Sigmoid colon (tissue), 7 donors: ENCODE measurements at places on chromosomes 2 and 18.

DNA sequence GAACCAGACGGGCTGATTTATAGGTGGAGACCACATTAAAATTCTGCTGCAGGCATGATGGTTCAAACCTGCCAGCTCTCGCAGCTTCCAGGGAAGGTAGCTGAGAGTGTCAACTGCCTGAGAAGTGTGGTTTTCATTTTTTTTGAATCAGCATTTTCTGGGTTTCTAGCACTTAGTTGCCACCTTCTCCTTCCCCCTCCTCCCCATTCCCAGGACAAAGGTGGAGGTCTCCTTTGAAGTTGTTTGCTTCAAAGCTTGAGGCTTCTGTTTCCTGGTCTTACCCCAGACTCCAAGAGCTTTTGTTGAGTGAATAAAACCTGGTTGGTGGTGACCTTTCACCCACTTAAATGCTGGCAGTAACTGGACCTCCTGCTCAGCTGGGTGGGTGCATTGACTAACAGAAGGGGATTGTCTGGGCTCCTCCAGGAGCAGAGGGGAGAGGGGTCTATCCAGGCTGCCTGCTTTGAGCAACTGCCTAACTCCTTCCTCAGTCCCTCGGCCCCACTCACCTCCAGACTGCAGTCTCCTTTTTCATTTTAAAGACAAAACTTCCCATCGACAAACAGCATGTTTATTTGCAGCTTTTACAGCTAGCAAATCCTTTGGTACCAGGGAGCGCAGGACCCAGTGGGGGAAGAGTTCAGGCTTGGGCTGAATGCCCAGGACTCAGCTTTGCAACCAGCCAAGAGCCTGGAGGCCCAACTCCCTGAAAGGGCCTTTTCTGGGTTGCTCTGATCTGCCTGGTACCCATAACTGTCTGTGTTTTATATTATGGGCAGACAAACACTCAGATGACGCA lies 3.5 kb downstream of the RHOB start:
- DNase-seq: peak; percentile 97

- no peak for DNase-seq
Measured at GRCh38 chr18:9690418-9691188, 17.5 kb upstream of the RAB31 start.

GRCh38 chr2:240604291-240604938 lies 17.9 kb downstream of the CAPN10 start:
- peak; percentile 88 for DNase-seq

- DNase-seq: peak; percentile 44
Measured at GRCh38 chr2:74364533-74365505, 15.3 kb downstream of the DCTN1 start.

DNA sequence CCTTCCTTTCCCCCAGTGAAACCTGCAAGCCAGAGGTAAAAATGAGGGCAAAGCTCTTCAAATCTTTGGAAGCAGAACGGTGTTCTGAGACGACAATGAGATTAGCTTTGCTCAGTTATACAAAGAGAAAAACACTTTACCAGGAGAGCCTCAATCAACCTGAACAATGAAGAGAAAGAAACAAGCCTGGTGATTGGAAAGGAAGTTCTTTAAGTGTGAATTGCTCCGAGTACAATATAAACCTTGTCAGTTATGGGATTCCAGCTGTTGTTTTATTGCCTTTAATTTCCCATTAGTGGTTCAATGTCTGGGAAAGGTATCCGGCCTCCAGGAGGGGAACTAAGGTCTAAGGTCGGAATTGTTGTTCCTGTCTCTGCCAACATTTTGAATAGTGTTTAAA lies 901.6 kb downstream of the EPHA4 start:
- no peak for DNase-seq

GRCh38 chr2:155062250-155062921 lies 363.9 kb downstream of the KCNJ3 start:
- DNase-seq: no peak

- DNase-seq: no peak
Measured at GRCh38 chr2:4942441-4942840, 749.7 kb upstream of the SOX11 start.

DNA sequence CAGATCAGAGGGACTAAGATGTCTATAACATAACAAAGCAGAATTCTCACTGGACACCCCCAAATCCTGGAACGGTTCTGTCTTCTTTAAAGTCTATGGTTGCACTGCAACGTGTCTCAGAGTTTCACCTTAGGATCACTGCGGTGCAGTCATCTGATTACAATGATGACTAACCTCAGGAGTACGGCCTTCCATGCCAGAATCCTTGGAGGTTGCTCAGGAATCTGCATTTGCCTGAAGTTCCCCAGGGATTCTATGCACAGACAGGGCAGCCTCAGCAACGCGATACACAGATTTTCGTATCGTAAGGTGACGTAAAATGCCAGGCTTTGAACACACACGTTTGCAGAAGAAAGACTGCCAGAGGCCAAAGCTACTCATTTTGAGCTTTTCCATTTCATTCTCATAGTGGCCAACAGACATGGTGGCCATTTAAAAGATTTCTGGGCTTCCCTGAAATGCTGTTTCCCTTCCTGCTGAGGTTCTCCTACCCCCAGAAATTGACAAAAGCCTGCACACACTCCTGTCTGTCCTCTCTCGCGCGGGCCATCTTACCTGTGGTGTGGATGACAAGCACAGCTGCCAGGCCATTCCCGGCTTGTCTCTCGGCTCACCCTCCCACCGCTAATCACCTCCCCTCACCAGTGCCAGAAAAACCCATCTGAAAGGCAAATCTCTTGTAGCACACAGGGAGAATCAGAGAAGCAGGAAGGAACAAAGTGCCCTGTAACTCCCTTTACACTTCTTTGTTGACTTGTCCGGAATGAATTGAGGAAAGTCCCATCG lies 148.8 kb downstream of the ACKR3 start:
- DNase-seq: no peak

DNA sequence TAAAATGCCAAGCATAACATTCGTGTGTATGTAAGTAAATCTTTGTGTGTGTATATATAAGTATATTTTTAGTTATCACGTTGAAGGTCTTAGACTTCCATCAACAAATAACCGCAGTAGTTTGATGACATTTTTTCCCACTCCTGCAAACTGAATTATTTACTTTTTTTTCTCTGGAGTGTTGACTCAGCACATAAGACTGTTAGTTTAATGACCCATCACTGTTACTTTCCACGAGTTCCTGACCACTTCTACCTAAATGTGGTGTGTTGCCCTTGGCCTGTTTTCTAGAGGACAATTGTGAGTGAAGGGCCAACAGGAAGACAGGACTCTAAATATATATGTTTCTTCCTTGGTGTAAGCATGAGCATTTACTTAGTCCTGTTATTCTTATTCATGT lies 71.3 kb upstream of the TXNDC2 start:
- DNase-seq: no peak

- peak; percentile 87 for DNase-seq
Measured at GRCh38 chr2:199979832-199980628, 24.6 kb downstream of the MAIP1 start.

- no peak for DNase-seq
Measured at GRCh38 chr2:145724311-145724898, 1204.5 kb upstream of the ZEB2 start.

DNA sequence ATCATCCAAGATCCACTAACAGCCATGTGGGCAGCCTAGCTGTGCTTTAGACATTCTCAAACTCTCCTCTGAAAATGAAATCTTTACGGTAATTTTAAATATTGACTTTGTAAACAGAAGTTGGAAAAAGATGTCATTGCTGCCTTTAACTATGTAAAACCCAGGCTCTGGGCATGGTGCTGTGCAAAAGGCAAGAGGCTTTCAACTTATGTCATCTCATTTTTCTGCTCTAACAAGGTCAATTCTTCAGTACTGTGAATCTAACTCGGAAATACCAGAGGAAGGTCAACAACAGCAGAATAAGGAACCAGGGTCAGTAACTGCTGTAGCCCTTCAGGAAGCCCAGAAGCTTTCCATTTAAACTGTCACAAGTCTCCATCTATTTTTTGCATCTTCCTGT lies 37.0 kb upstream of the MPP4 start:
- no peak for DNase-seq

DNA sequence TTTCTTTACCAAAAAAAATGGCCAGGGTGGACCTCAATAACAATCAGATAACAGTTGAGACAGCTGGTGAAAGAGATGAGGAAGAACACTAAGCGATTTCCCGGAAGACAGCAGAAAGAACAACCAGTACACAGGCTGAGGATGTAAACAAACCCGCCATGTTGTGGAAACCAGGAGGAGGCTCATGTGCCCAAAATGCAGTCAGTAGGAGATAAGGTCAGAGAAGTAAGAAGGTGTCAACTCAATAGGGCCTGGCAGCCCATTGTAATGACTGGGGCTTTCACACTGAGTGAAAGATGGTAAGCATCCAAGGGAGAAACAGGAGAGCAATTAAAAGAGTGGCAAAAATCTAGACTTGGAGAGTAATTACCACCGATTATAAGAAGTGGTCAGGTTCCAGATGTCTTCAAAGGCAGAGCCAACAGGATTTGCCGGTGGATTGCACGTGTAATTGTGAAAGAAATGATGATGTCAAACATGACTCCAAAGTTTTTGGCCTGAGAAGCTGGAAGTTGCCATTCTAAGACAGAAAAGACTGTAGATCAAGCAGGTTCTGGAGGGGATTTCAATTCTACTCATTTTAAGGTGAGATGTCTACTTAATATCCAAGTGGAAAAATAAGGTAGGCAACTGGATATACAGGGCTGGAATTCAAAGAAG lies 77.7 kb upstream of the CYP1B1 start:
- DNase-seq: no peak

DNA sequence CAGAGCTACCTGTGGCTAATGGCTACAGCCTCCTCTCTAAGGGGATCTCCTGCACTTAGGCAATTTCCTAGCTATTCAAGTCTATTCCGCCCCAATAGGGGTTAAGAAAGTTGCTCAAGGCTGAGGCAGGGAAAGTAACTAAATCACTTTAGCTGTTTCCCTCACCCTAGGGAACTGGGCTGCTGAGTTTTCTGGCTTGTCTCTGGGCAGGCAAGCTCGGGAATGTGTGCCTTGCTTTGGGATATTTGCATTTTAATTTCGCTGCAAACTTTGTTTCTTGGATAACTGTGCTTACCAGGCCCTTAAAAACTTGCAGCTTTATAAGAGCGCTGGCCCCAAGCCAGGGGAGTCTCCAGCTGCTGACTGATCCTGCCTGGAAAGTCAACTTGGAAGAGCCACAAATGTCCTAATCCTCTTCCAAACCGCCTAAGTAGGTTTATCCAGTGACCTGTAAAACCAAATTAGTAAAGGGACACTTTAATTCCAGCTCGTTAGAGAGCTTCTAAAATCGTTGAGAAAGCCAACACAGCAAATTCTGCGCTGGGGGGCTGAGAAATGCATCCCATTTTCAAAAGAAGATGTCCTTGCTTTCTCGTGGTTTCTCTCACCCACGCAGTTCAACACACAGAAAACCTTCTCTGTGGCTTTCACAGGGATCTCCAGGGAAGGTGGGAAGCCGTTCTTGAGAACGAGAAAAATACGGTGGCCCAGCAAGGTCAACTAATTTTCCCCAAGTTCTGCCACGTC lies 59.5 kb upstream of the SP3 start:
- DNase-seq: peak; percentile 96

GRCh38 chr2:6831229-6831628 lies 34.5 kb downstream of the CMPK2 start:
- no peak for DNase-seq

DNA sequence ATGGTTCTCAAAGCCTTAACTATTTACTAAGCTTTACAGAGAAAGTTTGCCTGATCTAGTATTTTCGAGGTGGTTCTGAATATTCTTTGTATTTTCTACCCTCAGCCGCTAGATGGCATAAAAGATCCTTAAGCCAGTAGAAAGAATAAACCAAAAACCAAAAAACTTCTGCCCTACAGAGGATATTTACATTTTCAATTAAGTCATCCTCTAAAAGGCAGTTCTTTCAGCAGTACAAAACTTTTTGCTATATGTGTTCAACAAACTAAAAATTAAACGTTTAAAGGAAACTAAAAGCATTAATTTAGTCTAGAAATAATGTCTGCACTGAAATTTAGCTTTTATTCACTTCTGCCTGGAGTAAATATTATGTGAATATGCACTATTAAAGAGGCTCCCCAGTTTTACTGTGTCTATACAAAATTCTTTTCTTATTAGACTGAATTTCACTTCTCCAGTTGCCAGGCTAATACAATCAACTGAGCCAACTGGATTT lies 297.5 kb downstream of the PIEZO2 start:
- no peak for DNase-seq

- no peak for DNase-seq
Measured at GRCh38 chr18:4270016-4270415, 185.1 kb downstream of the DLGAP1 start.

DNA sequence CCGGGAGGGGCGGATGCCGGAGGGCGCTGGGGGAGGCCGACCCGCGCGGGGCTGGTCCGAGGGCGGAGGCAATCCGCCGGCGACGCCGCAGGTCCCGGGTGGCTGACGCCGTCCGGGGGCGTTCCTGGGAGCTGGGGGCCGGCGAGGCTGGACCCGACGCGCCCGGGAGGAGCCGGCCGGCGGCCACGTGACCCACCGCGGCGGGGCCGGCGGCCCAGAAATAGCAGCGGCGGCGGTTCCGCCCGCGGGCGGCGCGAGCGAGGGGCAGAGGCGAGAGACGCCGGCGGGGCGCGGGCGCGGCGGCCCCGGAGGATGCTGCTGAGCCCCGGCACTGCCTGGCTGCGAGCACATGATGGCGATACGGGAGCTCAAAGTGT lies at the start of gene RAB31:
Gene RAB31, plus strand, starts transcription at position 245 of the 377 bp plus-strand sequence. Its CDS starts 105 bp downstream, at position 350.
- DNase-seq: peak; percentile 94

DNA sequence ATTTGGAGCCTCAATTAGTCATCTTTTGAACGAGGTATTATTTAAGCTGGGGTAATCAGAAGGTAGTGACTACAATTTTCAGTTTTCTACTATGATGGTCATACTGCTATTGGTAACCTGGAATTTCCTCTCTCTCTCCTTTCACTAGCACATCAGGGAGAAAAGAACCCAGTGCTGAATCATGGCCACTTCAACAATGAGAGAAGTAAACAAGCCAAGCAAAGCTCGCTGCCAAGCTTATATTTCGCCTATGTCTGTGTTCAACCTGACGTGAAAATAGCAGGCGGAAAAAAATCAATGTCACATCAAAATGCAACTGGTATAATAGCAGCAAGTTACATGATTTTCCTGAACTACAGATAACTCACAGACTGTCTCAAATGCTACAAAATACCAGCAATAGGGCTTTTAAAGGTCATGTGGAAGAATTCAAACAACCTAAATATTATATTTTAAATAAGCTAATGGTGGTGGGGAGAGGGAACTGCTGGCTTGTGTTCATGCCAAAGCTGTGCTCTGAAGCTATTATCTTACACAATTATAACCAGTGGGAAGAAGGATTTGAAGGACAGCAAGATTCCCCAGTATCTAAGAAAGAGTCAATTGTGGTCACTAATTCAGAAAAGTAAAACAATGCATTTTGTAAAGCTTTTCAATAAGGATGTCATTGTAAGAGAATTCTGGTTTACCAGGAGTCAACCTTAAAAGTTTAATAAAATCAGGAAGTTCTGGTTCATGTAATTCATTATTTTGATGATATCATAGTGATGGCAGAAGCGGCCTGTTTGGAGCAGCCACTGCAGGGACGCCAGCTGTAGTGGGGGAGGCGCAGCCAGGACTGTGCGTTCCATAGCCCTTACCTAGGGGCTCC lies 38.0 kb downstream of the RNF152 start:
- DNase-seq: no peak

DNA sequence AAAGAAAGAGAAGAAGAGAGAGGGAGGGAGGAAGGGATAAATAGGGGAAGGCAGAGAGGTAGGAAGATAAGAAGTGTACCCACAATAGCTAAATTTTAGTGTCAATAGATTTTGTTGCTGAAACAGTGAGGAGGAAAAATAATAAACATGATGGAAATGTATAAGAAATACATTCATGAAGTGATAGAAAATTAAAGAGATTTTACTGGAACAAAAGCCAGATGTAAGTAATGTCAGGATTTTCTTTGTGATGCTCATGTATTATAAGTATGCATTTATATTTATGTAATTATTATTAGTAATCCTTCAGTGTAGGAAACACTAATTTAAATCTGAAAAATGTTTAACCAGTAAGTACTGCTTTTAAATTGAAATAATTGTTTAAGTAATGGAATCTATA lies 1125.2 kb upstream of the FANCL start:
- no peak for DNase-seq
